ENCODE measurements at places on chromosomes 1 and 21.

- no peak for DNase-seq
These were observed 7.4 kb downstream of the MED8 start for GRCh38 chr1:43382027-43382779.

DNA sequence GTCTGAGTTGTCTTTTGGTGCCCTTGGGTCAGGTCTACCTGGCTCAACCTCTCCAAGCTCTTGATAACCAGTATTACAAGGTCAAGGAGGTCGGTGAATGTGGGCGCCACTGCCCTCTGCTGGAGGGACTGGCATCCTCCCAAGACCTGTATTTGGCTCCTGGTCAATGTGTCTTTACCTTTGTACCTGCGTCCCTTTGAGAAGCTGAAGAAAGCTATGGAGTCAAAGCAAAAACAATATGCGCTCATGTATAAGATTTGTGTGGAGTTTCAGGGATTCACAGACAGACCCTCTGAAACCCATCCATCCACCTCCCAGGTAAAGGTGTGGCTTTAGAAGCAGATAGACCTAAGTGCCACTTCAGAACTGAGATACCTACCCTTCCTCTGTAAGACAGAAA is 61.8 kb upstream of the NBL1 start:
- DNase-seq: no peak

- DNase-seq: no peak
These were observed 34.7 kb downstream of the GJA5 start for GRCh38 chr1:147725685-147726084.

- no peak for DNase-seq
These were observed 623.7 kb downstream of the PTPRU start for GRCh38 chr1:29860056-29860455.

DNA sequence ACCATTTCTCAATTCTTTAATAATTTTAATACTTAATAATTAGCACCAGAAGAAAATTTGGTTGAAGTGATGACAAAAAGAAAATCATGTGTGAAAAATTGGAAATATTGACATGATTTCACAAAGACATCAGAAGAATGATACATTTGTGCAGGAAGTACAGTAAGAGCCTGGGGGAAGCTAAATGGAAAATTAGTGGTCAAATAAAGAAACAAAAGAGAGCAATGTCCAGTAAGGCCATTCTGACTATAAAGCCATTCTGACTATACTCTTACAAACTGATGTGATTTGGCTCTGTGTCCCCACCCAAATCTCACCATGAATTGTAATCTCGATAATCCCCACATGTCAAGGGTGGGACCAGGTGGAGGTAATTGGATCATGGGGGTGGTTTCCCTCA is 48.6 kb upstream of the KCNE1 start:
- no peak for DNase-seq

GRCh38 chr1:66300972-66301451 is 232.9 kb upstream of the SGIP1 start:
- peak; percentile 36 for DNase-seq

- peak; percentile 69 for DNase-seq
These were observed at the start of gene DENND4B for GRCh38 chr1:153946622-153947241. Gene DENND4B (minus strand): TSS chr1:153946718. CDS start chr1:153944374, 2,344 bp downstream.

GRCh38 chr1:46613661-46614603 is 2.7 kb downstream of the MOB3C start:
- DNase-seq: peak; percentile 47

DNA sequence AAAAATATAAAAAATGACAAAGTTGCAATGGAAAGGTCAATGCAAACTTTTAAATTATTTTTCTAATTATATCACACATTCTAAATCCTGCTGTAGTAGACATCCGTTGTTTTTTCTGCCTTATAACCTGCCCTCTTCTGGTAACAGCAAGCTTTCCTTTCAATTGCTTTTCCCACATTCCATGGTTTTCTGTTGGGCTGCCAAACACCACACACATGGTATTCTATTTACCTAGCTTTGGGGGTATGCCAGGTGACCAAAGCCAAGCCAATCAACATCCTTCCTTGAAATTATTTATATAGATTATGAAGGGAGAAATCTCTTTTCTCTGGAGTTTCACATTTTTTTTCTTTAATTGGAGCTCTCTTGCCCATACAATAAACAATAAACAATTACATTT is 3.4 kb upstream of the LAMC1 start:
- DNase-seq: peak; percentile 44

DNA sequence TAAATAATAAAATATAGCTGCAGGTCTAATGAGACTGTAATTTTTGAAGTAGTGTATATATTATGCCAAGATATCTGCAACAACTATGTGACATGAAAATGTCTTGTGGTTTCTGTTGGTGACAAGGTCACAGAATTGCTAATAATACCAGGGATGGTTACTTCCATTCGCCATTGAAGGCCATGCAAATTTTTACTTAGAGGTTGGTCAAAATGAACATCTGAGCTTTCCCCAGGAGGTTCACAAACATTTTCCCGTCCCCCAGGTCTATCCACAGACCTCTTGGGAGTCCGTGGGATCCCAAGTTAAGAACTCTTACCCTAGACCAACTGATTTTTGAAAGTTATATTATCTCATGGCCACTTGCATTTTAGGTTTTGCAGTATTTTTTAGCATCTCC is 62.7 kb downstream of the BCL9 start:
- DNase-seq: no peak

DNA sequence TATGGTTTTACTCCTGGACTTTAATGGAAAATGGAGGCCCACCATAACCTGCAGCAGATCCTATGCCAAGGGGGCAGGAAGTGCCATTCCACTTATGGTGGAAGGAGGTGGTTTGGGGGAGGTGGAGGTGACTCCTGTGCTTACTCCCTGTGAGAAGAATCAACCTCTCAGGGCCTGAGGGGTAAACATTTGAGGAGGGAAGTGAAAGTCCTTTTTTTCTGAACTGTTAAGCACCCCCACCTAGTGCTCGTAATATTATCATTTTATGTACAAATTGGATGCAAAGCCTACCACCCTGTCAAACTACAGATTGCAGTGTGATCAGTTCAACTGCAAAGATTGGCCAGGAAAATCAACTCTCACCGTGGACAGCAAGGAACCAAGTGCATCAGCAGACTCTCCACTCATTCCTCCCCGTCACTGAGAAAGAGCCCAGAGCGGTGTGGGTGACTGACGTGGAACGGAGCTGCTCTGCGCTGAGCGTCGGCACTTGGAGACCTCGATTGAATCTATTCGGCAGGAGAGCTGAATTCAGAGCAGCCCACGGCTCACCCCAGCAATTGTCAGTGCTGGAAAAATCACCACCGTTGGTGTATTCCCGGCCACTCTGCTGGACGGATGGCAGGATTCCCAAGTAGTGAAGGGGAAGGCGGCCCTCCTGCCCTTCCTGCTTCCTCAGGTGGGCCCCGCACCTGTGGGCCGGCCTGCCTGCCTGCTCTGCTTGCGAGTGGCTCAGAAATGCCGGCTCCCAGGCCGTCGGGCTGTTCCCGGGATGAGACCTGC is 46.8 kb upstream of the COX20 start:
- no peak for DNase-seq

DNA sequence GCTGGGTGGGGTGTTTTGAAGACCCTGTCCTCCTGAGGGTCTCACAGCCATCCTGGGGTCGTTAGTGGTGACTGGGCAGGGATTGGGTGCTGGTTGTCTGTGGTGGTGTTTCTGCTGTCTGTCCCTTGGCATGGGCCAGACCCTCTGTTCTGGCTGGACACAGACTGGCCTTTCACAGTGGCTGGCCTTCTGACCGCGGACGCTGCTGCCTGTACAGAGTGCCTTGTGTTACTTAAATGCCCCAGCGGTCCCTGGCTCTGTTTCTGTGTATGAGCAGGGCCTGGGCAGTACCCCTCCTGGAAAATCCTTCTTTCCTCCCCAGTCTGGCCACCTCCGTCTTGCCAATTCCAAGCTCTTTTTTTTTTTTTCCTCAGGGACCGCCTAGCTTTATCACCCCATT is 50.9 kb downstream of the SH3BGR start:
- no peak for DNase-seq

- DNase-seq: peak; percentile 84
These were observed 26.6 kb downstream of the ATF6 start for GRCh38 chr1:161792740-161793139.

GRCh38 chr1:119364640-119365039 is 3.9 kb upstream of the HAO2 start:
- DNase-seq: peak; percentile 10

DNA sequence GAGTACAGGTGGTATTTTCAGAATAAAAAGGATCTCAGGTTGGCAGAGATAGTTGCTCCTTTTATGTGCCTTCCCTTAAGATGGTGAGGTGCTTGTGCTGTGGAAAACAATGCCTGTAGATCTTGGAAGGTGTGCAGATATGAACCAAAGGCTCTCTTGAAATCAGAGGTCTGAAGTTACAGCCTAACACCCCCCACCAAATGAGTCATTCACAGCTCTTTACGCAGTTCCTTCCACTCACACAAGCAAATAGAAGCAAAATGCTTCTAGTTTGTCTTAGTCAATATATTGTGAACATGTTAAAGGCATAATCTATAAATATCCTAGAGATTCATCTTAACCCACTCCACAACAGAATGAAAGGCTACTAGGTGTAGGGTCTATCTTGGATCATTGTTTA is 128.9 kb upstream of the NR5A2 start:
- no peak for DNase-seq

DNA sequence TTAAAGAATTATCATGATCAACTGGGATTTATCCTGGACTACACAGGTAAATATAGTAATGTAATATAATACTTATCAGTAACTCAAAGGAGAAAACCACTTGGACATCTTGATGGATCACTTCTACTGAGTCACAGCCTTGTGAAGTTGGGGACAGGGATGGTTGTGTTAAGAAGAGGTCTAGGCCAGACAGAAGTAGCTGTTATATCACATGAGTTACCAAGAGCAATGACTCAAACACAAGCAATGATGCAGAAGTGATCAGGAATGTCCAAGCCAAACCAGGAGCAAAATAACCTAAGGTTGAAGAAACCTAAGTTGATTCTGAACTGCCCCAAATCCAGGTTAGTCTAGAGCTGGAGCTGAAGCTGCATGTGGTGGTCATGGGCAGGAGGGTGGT is 424.5 kb upstream of the DAB1 start:
- peak; percentile 55 for DNase-seq

GRCh38 chr1:66413838-66414175 is 120.1 kb upstream of the SGIP1 start:
- DNase-seq: no peak

GRCh38 chr1:26853156-26853555 is 9.8 kb upstream of the SFN start:
- peak; percentile 73 for DNase-seq

DNA sequence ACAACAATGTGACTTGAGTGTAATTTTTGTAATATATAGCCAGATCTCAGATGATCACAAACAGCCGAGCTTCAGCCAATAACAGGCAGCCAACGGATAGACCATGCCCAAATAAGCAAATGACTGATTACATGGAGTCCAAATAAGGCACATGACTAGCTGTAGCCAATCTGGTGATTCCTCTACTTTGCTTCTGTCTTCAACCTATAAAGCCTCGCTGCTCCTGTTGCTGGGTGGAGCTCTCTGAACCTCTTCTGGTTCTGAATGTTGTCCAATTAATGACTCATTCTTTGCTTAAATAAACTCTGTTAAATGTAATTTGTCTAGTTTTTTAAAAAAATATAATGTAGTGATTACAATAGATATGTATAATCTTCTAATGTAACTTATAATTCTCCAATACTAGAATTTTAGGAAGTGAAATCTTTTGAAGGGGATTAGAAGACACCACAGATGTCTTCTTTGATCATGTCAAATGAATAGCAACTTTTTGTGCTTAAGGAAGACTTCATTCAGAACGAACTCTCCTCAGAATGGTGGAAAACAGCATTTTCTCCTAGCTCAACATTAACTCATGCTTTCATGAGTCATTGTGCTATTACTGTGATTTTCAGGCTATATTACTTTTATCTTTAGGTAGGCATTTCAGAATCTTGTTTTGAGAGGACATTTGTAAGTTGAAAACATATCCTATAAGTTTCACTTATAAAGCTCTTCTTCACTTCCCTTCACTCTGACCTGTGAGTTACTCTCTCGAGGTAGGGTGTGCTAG is 857.8 kb upstream of the B3GALT2 start:
- no peak for DNase-seq
